ENCODE measurements at places on chromosomes 11 and 22.

DNA sequence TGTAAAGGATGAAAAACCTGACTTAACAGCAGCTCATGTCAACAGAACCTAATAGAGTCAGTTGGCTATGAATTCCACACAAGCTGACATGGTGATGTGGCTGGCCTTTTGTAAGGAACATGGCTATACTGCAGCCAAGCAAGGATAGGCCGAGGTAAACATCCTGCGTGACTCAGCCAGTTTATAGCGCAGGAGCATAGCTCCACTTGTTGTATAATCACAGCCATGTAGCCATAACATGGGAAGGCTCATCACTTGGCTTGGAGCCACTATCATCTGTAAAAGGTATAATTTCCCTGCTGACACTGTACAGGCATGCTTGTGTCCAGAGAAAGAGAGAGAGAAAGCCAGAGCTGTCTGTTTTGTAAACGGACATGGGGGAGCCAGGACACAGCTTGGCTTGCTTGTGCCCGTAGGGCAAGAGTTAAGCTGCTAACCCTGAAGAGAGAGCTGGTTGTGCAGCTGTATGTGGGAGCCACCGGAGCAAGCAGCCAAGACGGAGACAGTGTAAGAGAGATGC lies 104.4 kb upstream of the PLET1 start:
- DNase-seq, result no peak

GRCh38 chr22:24265734-24266133 lies 4.9 kb upstream of the SPECC1L start:
- no peak for DNase-seq

DNA sequence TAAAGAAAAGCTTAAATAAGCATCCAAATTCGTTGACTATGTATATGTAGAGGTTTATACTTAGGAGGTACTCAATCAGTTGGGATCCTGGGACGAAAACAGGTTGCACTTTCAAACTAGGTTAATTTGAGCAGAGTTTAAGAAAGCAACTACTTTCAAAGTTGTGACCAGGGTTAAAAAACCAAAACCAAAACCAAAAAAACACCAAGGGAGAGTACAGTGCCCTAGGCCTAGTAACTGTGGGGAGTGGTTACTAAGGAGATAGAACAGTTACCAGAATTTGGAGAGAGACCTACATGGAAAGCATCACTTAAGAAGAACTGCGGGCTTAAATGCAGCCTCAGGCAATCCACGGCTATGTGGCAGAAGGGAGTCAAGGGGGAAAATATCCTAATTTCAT lies 148.3 kb downstream of the JRKL start:
- DNase-seq, result no peak

GRCh38 chr22:19556963-19557545 lies 32.8 kb upstream of the CLDN5 start:
- no peak for DNase-seq

DNA sequence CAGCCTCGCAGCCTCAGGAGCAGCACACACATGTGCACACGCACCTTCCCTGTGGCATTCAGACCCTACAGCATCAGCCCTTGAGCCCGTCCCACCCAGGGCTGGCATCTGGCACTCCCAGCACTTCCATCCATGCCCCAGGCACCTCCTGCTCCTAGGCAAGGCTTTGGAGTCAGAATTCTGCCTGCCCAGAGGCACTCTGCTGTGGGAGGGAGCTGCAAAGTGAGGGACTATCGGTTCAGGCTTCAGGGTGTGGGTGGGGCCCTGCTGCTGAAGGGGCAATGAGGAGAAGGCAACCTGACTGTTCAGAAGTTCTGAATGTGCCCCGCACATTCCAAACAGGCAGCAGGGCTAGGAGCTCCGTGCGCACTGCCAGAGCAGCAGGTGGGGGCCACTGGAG lies 39.7 kb downstream of the NECTIN1 start:
- no peak for DNase-seq

DNA sequence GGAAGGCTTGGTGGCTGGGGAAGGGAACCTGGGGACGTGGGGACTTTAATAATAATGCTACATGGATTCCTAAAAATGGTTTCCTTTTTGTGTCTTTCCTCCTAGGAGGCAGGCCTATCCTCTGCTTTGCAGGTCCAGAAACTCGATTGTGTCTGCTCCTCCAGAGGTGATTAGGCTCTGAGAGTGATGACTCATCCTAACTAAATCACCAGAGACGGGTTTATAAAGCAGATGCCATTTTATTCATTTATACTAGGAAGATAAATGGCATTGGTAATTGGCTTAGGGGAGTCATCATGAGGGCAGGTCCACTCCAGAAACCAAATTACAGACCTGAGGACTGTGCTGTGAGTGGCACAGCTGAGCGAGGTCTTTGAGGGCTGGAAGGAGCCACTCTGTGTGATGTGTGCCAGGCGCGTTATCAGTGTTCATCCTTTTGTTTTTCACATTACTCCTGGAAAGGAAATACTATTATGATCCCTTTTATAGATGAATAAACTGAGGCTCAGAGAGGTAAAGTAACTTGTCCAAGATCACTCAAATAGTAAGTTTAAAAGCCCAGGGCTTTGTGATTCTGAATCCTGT lies 7.1 kb downstream of the NLRX1 start:
- no peak for DNase-seq

GRCh38 chr22:50061141-50061823 lies 3.2 kb upstream of the TTLL8 start:
- DNase-seq, result no peak

- DNase-seq, result no peak
Observed at GRCh38 chr11:65928667-65929066, 9.4 kb downstream of the DRAP1 start.

DNA sequence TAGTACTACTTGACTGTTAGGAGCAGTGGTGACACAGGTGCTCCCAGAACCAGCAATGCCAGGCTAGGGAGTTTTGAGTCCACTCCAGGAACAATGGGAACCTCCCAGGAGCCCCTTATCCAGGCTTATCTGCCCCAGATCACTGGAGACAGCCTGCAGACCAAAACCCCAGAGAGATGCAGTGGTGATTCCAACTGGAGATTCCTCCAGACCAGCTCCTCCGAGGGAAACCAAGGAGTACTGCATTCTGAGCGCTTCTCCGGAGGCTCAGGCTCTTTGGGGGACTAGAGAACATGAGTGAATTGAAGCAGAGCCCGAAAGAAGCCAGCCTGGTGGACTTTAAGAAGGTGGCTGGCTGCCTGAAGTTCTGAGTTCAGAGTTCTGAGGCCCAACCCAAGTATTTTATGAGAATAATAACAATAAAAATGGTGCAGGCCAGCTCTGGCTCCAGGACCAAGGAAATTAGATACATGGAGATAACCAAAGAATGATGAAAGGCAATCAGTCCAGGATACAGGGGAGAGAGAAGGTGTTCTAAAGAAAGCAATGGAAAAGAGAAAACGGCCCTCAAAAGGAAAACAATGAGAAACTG lies 1.3 kb upstream of the TMEM25 start:
- DNase-seq, result no peak

GRCh38 chr11:9680028-9680427 lies 16.2 kb downstream of the SWAP70 start:
- no peak for DNase-seq

- no peak for DNase-seq
Observed at GRCh38 chr11:3893311-3893710, 37.8 kb downstream of the STIM1 start.

GRCh38 chr11:64898541-64898940 lies 18.5 kb downstream of the ATG2A start:
- no peak for DNase-seq

DNA sequence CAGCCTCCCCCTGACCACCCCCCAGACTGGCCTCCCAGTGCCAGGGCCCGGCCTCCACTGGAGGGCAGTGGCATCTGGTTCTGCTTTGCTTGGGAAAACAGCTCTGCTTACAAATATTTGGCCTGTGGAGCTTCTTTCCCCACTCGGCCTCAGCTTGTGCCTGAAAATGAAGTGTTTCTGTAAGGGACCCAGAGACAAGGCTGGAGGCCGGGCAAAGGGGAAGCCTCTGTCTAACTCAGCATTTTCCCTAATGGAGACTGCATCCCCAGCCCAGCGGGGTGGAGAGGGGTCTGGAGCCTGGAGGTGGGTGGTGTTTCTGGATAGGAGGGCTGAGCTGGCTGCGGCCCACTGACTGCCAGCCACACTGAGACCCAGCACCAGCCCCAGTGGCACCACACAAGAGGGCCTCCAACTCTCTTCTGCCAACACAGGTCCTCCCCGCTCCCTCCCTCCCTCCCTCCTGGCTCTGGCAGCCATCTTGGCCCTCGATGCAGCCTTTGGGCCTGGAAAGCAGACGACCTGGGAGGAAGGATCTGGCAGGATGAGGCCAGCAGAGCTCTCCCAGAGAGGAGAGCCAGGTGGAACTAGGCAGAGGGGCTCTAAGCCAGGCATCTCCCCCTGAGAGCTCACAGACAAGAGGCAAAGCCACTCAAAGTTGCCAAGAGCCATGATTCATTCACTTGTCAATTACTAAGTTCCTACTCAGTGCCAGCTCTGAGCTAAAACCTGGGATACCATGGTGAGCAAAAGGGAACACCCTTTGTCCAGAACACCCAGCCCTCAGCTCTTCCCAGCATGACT lies 77.1 kb upstream of the CD82 start:
- DNase-seq, result no peak

- DNase-seq, result no peak
Observed at GRCh38 chr11:125954945-125955640, 9.2 kb downstream of the VSIG10L2 start.

DNA sequence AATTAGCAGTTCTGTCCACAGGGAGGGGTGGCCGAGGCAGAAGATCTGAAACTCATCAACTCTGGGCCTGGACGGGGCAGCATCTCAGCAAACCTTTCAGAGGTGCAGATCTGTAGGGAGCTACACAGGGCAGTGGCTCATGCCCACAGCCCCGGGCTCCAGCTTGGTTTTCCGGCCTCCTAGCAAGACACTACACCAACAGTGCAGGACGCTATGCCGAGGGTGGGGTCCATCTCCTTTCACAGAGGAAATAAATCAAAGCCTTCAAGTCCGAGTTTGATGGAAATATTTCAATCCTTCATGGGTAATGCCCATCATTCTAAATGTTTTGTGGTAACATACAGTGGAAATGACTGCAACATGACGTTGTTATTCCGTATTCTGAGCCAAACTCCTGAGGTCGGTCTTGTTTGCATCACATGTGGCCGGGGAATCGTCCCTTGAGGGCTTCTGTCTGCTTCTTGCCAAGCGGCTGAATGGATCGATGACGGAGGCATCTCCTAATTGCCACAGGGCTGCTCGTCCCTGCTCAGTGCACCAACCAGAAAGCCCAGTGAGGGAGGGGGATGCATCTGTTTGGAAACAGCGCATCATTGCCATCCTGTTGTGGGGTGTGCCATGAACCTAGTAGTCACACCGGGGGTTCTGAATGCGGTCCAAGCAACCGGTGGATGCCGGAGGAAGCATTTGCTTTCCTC lies 30.0 kb downstream of the LINC01488 start:
- DNase-seq, result no peak

- DNase-seq, result no peak
Observed at GRCh38 chr11:68365943-68366435, 53.6 kb downstream of the LRP5 start.

DNA sequence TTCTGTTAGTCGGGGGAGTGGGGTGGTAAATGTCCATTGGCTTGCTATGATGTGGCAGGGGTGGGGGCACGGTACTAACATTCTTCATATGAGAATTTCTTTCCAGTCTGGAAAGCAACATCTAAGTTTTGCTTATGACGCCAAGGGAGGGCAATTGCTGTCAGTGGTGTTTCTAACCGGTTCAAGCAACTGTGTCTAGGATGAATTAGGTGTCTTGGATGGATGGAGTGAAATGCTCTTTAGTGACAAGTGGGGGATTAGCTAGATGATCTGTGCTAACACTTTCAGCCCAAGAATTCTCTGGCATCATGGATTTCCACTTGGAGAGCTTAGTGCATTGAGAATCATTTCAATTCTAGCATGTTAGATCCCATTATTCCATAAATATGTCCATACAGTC lies 262.6 kb upstream of the SORL1-AS1 start:
- no peak for DNase-seq

DNA sequence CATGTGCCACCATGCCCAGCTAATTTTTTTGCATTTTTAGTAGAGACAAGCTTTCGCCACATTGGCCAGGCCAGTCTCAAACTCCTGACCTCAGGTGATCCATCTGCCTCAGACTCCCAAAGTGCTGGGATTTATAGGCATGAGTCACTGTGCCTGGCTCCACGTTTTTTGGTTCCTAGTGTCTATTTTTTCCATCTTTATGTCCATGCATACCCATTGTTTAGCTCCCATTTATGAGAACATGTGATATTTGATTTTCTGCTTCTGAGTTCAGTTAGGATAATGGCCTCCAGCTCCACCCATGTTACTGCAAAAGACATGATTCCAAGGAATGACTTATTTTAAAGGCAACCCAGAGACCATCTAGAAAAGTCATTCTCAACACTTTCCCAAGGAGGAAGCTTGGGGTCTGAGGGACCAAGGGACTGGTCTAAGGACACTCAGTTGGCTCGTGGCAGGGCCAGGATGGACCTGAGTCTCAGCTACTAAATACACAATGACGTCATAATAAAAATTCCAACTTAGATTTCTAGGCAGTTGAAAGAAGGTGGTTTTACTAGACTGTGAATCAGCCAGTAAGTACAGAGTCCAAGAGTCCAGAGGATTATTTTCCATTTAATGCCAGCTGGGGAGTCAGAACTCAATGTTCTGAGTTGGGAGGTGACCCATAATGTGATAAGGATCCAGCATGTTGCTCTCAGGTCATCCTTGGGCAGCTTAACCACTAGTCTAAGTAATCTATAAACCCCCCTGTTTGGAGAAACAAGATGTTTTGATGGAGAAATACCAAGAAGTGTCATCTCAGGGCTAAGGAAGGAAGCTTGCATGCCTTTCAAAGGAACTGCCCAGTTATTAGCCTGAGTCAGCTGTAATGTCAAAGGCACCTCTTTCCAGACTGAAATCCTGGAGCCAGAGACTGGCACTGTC lies 39.4 kb downstream of the ABTB2 start:
- DNase-seq, result no peak

DNA sequence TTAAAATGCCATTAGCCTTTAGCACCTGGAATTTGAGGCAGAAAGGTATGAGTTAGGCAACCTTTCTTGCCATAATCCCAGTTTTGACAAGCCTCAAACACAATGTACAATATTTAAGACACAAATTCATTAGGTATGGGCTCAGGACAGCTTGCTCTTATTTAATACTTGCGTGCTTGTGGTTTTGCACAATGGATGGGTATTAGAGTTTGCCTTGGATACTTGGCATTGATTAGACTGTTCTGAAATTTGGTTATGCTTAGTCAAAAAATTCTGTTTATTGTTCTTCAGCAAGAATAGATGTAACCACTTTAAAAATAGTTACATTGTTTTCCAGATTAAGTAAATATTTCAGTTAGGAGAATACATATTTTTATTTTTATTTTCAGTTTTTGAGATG lies 5.4 kb upstream of the C11orf65 start:
- DNase-seq, result no peak
